ENCODE measurements at places on chromosomes 13 and 19.

- no peak for DNase-seq
Observed at GRCh38 chr13:34933349-34933748, 8.7 kb upstream of the NBEA start.

- no peak for DNase-seq
Observed at GRCh38 chr13:77930430-77930829, 11.8 kb upstream of the EDNRB start.

- no peak for DNase-seq
Observed at GRCh38 chr13:35764326-35765015, 288.0 kb upstream of the MAB21L1 start.

DNA sequence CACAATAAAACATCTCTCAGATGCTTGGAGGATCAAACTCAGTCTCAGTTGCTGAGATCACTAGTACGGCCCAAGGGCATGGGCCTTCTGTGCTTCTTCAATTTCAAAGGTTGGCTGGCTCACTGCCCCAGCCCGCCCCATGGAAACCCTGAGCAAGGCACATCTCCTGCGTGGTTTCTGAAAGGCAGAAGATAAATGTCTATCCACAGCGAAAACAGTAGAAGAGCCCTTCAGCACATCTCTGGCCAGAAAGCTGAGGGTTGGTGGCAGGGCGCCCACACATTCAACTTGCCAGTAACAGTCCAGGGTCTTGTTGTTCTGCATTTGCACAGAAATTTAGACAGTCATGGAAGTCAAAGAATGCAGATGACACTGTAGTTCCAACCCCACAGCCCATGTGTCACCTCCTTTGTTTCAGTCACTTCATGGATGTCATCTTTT, 24.0 kb upstream of the KATNAL1 start:
- no peak for DNase-seq

DNA sequence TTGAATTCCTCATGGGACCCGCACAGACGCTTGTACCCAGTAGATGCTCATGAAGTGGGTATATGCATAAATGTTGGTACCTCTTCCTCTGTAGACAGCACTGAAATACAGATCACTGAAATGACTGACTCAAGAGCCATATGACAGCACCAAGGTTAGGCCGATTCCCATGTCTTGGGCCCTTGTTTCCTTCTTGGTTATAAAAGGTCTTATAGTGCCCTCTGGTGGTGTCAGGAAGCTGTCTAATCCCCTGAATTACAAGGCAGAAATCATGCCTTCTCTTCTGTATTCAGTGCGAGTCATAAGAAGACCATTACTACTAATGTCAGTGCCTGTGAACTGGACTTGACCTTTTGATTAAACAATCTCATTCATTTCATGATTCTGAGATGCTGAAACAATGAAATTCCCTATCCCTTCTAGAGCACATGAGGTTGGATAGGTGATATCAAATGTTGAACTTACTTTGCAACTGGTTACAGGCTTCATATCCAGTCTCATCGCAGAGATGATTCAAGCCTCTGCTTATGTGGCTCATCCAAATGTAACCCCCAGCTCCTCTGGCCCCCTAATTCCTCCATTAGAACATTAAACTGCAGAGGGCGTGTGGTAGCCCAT, 59.7 kb downstream of the SPATA13 start:
- DNase-seq = no peak

DNA sequence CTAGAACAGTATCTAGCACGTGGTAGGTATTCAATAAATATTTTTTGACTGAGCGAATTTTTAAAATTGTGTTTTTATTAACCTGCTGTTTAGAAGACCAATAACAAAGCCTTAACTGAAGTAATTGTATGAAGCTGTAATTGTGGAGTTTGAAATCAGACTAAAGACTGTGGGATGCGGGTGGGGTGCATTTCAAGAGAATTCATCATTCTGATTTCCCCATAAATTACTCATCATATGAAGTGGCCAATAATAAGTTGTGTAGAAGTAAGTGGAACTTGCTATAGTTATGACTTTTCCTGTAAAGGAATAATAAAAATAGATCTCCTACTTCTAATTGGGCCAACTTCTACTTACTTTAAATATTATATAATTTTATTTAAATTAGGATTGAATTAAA, 449.3 kb downstream of the PCDH9 start:
- DNase-seq = no peak

DNA sequence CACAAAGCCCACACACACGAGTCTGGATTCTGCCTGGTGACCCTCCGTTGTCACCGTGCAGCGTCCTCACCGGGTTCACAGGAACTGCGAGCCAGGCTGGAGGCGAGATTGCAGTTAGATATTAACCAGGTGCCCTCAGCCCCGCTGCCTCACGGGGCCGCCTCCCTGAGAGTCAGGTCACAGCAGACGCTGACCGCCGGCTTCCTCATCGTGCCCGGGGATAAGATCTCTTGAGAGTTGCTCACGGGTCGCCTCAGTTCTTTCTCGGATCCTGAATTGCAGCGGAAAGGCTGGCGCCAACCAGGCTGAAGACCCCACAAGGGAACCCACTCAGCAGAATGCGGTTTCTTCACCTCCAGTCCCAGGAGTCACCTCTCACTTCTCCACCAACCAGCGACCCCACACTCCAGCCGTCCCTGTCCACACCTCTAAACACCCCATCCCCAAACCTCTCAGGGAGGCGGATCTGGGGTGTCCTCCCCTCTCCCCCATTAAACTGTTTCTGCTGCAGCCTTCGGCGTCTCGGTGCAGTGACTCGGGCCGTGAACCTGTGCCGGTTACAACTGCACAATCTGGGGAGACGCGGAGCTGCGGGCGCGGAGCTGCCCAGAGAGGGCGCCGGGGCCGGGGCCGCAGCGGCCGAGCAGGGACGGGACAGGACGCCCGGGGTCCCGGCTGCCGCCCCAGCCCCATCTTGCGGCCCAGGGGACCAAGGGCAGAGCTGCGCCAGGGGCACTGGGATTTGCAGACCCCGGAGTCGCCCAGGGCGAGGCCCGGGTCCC, 591 bp downstream of the ZNF823 start:
- DNase-seq = no peak

DNA sequence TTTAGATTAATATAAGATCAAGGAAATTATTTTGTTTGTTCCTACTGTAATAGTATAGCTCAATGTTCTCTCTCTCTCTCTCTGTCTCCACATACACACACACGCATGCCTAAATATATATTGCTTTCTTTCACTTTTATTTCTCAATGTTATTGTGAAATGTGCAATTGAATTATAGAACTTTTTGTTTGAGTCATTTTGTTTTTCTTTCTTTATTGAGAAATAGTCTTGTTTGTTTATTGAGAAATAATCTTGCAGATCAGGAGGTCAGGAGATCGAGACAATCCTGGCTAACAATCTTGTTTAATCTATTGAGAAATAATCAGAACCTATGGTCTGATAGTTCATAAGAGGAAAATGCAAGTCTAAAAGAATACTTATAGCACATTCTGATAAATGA, 1581.3 kb downstream of the EFNB2 start:
- DNase-seq = no peak

- DNase-seq = no peak
Observed at GRCh38 chr13:30690282-30691188, 44.8 kb upstream of the ALOX5AP start.

- DNase-seq = no peak
Observed at GRCh38 chr19:8552810-8553209, 24.4 kb downstream of the MYO1F start.

DNA sequence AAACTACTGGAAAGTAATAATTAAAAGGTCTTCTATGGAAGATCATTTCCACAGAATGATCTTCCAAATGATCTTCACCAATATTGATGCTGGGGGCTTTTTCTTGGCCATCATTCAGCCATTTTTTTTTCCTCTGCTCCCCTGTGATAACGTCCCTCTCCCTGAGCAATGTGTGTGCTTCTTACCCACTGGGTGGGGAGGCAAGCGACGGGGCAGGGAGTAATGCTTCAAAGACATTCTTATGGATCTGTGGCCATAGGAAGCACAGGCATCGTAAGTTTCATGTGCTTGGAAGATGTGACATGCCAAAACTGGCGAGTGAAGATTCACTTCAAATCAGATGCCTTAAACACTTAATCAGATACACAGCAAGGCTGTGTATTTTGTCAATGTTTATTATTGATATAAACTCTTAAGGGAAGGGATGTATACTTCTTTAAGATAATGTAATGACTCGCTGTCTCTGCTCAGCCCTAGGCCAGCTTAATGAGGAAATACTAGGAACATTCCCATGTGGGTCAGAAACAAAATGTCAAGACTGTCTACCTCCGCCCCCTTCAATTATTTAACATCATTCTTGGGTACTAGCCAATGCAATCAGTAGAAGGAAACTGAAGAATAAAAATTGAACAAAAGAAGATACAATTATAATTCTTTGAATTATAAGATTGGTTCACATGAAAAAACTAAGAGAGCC, 34.1 kb upstream of the SERPINE3 start:
- no peak for DNase-seq

DNA sequence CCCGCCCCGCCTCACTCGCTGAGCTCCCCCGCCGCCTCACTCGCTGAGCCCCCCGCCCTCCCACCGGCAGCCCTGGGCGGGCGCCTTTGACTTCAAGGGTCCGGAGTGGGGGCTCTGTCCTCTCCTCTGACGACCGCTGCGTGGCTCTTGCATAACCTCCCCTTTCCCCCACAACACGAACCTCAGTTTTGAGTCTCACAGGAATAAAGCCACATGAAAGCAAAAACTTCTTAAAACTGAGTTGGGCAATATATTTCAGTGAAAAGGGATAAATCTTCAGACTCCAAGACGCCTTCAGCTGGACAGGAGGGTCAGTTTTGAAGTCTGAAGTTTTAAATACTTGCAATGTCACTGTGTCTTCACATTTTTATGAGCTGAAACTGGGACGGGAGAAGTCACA, 70.6 kb upstream of the C13orf46 start:
- DNase-seq = no peak
